DMS79 treated with DMSO at 0.1 percent for 48 hours (cell line): ENCODE measurements at places on chromosomes 2 and 18.
A peak's percentile ranks its signal among the peaks of the same experiment; 100 is the strongest.

GRCh38 chr2:219476652-219477151 lies 22.0 kb upstream of the GMPPA start:
- DNase-seq: no peak

DNA sequence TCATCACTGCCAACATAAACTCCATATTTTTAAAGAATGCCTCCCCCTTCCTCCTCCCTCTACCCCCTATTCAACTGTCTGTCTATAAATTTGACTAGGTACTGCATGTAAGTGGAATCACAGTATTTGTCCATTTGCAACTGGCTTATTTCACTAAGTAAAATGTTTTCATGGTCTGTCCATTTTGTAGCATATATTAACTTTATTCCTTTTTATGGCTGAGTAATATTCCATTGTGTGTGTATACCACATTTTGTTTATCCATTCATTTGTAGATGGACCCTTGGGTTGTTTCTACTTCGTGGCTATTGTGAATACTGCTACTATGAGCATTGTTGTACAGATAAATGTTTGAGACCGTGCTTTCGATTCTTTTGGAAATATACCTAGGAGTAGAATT lies 10.7 kb downstream of the SEH1L start:
- no peak for DNase-seq

DNA sequence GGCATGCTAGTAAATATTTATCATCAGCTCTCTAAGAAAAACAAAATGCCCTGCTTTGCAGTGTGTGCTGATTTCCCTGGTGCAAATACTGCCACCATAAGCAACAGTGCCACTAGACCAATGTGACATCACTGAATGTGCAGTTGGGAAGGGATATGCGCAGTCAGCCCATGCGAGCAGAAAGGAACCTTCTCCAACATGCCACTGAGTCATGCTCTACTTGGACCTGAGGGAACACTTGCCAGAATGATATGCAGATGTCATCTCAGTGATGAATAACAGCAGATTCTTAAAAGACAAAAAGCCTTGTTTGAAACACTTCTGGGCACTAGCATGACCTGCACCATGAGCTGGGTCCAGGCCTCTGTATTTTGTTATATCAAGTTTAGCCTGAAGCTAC lies 55.3 kb upstream of the REL start:
- no peak for DNase-seq

DNA sequence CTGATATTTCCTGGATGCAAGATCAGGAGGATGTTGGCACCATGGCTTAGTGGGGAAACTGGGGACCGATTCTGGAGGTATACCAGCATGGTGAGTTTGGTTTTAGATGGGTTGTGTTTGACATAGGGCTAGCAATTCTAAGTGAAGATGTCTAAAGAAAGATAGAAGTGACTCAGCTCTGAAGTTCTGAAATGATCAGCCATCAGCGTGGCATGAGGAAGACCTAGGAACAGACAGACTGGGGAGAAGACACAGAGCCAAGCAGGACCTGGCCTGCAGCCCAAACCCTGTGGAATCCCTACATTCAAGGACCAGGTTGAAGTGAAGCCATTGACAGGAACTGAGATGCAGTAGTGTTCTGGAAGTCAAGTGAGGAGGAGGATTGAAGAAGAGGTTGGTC lies 39.8 kb downstream of the HRH4 start:
- DNase-seq: no peak

DNA sequence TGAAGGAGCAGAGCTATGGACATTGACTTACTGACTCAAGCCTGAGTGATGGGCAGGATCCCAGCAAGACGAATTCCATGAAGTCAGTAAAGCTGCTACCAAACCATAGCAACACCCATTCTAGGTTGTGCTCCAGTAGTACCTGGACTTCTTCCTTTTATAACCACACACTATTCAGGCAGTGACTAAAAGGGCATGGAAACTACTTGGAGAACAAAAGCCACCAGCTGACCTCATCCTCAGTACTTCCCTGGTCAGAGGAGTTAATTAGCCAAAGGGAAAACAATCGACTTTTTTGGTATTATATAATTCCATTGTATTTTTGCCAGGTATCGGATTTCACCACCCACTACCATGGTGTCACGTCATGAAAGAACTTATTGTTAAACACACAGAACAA lies 237.1 kb downstream of the TTC32 start:
- no peak for DNase-seq

DNA sequence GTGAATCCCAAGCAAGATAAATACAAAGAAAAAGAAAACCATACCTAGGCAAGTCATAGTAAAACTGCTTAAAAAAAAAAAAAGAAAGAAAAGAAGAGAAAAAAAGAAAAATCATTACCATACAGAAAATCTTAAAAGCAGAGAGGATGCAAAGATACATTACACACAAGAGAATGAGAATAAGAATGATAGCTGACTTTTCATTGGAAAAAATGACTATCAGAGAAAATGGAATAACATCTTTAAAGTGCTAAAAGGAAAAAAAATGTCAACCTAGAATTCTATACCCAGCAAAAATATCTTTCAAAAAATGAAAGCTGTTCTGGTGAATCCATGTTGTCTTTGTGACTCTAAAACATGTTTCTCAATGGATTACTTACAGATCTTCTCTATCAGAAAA lies 66.2 kb downstream of the REEP1 start:
- DNase-seq: no peak

- DNase-seq: no peak
Observed at GRCh38 chr2:58890865-58891525, 649.9 kb upstream of the FANCL start.

DNA sequence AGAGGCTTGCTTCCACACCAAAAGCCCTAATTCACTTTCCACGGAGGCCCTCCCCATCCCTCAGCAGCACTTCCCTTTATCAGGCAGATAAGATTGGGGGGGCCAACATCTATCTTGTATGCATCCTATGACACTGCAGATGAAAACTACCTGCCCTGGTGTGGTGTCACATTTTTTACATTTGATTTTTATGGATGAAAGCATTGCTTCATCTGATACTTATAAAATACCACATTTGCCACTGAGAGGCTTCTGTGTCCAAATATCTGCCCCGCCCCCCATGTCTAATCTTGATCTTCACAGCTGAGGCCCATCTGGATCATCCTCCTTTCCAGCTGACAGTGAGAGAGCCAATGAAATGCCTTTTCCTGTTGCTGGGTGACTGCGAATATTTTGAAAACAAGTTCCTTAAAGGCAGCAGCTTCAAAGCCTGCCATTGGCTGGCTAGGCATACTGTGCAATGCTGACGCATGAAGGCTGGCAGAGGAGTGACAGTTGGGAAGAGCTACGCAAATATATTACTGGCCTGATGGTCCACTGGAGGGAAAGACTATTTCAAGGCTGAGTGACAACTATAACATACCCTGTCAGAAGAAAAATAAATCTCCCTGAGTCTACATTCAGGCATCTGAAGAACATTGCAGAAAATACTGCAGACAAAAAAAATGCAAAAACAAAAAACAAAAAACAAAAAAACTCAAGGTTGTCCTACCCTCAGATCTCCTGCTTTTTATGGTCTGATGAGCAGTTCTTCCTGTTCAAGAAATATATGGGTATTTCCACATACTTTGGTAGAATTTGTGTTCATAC lies 318.7 kb downstream of the PDE11A start:
- DNase-seq: no peak

DNA sequence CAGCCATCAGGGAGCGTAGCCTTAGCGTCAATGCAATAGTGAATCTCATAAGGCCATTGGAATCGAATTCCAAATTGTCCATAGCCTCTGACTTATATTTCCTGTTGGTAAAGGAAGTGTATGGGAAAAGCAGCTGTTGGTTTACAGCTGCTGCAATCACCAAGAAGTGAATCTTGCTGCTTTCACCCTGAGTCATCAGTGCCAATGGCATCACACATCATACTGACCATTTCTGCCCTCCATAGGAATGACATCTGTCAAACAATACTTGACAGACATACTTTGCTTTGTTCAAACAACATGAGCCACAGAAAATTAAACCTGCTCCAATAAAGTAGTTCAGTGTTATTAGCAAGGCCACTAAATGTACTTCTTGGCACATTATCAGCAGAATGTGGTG lies 111.2 kb upstream of the KLHL29 start:
- no peak for DNase-seq

DNA sequence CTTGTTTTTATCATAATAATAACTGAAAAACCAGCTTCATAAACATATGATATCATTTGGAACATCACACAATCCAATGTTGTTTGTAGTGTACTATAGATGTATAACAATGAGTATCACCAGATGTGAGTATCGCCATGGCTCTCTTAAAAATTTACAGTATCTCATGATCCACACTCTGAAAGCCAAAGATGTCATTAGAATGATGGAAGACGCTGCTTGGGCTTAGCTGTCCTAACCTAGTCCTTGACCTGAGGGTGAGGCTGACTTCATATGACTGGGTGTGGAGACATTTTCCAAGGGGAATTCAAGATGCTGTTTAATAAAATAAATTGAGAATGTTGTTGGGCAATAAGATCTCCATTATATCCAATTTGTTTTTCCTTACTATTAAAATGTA lies 242.6 kb downstream of the RIT2 start:
- no peak for DNase-seq

DNA sequence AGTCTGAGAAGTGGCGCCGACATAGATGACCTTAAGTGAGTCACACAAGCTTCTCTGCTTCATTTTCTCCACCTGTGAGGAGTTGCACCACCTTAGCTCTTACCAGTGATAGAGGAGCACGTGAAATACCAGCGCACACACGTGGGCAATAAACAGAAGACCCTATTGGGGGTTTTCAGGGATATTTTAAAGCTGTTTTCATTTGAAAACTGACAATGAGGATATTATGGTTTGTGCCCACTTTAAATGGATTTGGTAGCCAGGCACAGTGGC lies 47.3 kb upstream of the FZD7 start:
- no peak for DNase-seq

DNA sequence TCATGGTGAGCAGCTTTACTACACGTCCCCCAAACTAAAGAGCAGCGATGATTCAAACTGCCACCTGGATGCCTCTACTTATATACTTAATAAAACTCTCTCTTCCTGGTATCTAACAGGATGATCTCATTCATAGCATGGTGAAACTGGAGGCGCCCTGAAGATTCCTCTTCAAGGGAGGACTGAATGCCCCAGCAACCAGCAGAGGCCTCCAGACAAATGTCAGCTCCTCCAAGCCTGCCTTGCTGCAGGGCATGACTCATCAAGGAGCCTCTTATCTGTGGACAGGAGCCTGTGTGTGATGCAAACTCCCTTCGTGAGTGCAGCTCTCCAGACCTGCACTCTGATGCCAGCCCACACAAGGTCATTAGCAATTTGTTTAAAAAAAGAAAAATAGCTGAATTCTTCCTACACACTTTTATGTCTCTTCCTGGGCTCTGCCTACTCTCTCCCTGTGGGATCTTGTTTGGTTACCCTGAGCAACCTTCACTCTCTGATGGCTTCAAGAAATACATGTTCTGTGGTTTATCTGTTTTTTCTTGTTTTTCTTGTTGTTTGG lies 30.2 kb downstream of the LONRF2 start:
- peak; percentile 75 for DNase-seq

- no peak for DNase-seq
Observed at GRCh38 chr2:116491292-116491691, 1323.2 kb upstream of the DDX18 start.
